Mammary epithelial cell (primary cell): ENCODE measurements at places on chromosomes 1 and 21.
A peak's percentile ranks its signal among the peaks of the same experiment; 100 is the strongest.

DNA sequence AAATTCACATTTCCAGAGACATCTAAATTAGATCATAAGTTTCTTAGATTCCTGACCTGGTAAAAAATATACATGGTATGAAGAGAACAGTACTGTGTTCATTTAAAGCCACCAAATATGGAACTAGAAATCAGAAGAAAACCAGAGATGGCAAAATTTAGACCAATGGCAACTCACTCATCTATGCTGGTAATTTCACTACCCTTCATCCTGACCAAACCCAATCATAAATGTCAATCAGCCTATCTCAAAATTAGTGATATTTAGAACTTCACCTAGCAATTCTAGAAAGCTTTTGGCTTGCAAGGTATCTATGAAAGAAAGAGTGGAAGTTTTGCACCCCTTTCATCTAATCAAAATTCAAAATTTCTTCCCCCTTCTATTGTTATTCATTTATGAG, 107.7 kb downstream of the NIBAN1 start:
- no peak for DNase-seq

- DNase-seq: peak; percentile 23
Observed at GRCh38 chr1:111955755-111956154, 33.7 kb downstream of the KCND3 start.

DNA sequence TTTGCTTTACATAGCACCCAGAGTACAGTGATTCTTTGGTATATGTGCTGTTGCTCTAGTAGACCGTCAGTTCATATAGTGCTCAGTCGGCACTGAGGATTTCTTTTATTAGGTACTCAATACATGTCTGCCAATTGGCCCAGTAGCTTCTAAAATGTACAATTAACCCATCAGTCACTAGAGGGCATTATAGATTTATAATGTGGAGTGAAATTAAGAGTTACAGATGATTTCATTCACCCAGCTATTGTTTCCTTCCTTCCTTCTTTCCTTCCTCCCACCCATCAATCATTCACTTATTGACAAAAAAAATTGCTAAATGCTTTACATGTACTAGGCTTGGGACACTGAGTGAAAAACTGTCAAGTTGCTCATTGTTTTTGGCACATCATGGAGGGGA, 263.6 kb upstream of the USP24 start:
- peak; percentile 21 for DNase-seq

GRCh38 chr21:33229784-33230544, at the start of gene IFNAR2:
Gene IFNAR2 (plus strand): TSS chr21:33229938. CDS start chr21:33241923, 11,985 bp downstream.
- peak; percentile 57 for DNase-seq

GRCh38 chr1:95380909-95381308, 146.9 kb downstream of the RWDD3 start:
- DNase-seq: no peak

- peak; percentile 34 for DNase-seq
Observed at GRCh38 chr1:209767706-209768105, 11.9 kb downstream of the TRAF3IP3 start.

GRCh38 chr1:215405211-215405610, 161.9 kb upstream of the KCTD3 start:
- DNase-seq: no peak

GRCh38 chr1:25197982-25198662, 34.2 kb downstream of the SYF2 start:
- DNase-seq: peak; percentile 60

DNA sequence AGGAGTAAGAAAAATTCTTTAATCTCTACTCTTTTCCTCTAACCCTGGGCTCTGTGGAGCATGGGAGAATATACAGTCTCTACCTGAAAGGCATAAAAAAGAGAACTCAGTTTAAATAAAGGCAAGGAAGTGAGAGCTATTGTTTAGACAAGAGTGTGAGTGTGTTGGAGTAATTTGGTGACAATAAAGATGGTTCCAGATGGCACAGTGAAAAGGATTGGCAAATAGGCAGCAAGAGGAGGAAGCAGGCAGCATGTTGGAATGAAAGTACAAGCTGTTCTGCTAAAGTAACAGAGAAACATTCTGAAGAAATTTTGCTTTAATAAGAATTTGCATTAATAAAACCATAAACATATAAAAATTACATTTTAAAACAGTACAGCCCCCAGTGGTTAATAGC, 163.4 kb downstream of the DNM3 start:
- DNase-seq: no peak

DNA sequence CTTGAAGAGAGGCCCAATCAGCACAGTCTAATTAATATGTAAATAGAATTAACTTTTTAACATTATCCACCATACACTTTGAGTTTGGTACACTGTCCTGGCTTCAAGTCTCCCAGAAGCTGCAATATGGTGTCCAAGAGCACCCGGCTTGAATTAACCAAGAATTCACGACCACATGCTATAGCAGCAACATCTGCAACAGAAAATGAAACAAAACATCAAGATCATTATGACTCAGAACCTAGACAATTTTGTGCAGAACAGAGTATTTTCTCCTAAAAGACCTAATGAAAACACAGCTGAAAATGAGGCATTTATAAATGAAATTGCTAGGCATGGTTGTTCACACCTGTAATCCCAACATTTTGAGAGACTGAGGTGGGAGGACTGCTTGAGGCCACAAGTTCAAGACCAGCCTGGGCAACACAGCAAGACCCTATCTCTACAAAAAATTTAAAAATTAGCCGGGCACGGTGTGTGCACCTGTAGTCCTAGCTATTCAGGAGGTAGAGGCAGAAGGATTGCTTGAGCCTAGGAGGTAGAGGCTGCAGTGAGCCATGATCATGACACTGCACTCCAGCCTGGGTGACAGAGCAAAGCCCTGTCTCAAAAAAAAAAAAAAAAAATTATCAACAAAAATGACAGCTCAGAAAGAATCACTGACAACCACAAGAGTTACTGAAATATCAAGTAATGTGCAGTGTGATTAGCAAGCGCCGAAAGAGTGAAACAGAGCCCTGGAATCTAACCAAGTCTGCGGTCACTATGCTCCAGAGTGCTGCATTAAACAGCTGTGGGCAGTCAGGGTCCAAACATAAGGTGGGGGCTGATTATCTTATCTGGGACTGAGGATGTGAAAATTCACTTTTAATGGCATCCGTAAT, 45.3 kb downstream of the HSF2BP start:
- DNase-seq: no peak

DNA sequence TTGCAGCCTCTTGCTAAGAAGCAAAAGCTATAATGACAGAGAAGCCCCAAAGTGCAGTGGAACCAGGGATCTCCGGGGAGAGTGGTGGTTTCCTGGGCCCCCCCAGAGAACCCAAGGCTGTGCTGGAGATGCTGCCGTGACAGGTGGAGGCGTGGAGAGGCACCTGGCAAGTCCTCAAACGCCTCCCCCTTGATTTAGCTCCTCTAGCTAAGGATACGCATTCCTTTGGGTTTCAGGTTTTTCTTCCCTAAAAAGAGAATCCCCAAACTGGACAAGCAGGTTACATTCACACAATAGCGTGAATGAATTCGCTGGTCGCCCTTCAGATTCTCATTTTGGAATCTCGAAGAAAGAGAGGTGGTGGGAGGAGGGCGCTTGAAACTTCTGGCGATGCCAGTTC, 853 bp upstream of the ATP1A1 start:
- no peak for DNase-seq

- DNase-seq: peak; percentile 71
Observed at GRCh38 chr1:152110860-152111514, 4.3 kb downstream of the TCHH start.

DNA sequence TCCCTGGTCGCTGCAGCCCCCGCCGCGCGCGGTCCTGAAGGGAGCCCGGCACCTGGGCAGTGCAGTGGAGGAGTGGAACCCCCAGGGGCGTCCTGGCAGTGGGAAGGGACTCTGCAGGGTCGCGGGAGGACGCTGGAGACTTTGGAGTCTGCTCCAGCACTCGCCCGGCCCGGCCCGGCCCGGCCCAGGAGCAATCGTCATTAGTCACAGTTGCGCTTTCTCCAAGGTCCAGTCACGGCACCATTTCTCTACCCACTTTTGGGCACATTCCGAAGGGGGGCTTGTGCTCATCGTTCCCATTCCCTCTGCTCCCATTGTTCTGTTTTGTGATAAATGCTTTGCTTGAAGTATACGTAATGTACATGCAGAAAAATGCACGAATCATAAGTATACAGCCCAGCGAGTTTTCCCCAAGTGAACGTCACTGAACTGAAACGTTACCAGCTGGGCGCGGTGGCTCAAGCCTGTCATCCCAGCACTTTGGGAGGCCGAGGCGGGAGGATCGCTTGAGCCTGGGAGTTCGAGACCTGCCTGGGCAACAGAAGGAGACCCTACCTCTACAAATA, 999 bp downstream of the THAP3 start:
- DNase-seq: peak; percentile 45

DNA sequence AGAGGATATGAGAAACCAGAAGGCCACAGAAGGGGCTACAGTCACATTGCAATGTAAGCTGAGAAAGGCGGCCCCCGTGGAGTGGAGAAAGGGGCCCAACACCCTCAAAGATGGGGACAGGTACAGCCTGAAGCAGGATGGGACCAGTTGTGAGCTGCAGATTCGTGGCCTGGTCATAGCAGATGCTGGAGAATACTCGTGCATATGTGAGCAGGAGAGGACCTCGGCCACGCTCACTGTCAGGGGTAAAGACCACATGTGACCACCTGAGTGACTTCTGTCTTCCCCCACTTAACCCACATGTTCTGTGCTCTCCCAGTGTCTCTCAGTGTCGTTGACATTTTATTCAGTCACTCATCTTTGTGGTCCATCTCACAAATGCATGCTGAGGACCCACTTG, 92.1 kb downstream of the OBSCN start:
- DNase-seq: no peak

DNA sequence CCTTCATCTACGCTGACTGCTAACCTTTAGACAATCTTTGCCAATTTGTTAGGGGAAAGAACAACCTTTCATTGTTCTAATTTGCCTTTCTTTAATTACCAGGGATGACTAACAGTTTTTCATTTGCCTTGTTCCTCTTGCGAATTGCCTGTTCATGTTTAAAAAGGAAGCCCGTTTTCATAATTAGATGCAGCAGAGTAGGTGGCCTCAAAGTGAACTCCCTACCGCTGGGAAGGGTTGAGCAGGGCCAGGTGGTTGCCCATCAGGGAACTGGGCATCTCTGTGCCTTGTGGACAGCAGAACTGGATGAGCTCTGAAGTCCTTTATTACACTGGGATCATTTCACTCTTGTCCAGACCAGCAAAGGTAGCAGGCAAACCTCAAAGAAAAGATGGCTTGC, 59.0 kb downstream of the HIVEP3 start:
- DNase-seq: peak; percentile 68

DNA sequence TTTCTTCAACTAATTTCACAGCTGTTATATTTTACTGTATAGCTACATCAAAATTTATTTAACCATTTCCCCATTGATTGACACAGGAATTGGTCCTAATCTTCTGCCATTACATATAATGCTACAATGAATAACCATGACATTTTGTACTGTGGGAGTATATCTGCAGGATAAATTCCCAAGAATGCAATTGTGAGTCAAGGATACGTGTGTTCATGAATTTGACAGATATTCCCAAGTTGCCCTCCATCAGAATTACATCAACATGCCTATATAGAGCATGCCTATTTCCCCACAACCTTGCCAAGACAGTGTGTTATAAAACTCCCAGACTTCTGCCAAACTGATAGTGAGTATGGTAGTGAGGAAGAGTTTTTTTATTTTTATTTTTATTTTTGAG, 2.7 kb upstream of the TIE1 start:
- no peak for DNase-seq

GRCh38 chr1:198175423-198176170, 18.8 kb downstream of the NEK7 start:
- DNase-seq: no peak

DNA sequence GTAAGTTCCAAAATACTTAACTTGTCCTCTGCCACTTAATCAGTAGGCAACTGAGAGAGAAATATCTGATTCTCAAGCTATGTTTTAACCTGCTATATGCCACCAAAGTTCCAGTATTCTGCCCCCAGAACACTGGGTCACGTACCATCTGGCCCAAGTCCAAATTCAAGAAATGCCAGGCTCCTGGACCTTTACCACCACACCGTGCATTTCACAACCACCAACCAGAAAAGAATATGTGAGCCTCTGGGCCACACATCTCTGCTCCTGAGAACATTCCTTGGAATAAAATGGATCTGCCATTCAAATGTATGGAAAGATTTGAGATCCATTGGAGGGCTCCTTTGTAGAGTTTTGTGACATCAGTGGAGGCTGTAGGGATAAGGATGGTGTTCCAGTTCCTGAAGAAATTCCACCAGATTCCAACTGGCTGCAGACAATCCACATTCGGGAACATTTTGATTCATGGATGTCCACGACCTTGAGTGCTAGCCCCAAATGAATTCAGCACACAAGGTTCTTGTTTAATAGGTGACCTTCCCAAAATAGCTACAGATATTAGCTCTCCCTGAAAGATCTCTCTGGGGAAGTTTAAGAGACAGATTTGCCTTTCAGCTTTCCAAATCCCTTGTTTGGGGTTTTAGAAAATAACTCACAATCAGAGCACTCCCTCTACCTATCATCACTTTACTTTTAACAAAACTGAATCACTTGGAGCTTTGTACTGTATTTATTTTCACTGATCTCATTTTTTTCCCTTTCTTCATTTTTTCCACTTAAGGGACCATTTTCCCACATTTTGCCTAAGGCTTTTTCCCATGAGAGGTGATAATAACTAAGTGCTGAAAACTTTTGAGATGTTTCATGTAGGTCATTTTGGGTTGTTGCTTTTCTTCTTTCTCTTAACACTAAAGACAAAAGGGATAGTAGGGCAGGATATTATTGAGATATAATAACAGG, 128.4 kb upstream of the ZC3H11B start:
- DNase-seq: no peak

DNA sequence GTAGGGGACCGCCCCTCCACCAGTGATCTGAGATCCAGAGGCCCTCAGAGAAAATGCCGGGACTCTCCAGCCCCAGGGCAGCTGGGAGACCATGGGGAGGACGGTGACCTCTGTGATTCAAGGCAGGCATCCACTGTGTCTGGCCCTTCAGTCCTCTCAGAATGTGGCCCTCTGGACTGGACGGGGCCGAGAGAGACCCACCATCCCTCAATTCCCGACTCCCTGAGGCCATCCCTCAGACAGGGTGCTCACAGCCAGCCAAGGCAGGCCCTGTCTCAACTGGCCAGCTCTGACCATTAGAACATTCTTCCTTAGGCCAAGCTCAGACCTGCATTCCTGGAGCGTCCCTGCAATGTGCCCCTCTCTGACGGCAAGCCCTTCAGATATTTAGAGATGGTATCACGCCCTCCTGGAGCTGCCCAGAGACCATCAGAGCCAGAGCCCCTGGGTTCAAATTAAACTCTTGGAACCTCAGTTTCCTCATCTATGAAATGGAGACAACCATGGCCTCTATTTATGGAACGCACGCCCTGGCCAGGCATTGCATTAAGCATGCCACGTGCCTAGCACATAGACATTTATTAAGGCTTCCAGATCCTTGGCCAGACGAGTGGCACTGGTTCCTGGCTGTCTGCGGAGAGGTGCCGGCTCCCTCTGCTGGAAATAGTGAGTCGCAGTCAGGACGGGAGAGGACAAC, 9.6 kb upstream of the EPS8L3 start:
- DNase-seq: peak; percentile 71

DNA sequence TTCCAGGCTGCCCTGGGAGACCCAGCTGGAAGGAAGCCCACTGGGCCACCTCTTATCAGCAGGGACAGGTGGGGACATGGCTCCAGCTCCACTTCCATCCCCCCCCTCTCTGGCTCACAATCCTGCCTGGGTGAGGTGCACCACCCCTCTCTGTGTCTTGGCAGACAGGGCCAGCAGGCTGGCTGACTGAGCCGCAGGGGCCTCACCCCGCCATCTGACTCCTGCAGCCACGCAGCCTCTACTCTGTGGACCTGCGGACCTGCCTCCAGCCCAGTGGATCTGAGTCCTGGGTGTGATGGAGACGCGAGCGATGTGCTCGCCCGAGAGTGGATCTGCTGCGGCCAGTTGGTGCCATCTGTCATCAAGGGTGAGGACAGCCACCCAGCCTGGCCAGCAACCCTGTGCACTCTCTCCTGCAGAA, 30.1 kb downstream of the RCC2 start:
- DNase-seq: no peak
